ENCODE measurements at places on chromosomes 5 and 9.

- no peak for DNase-seq
Observed at GRCh38 chr9:133692364-133692985, 45.7 kb downstream of the SARDH start.

- DNase-seq = peak; percentile 31
Observed at GRCh38 chr5:72818866-72819534, 2.5 kb downstream of the TNPO1 start.

DNA sequence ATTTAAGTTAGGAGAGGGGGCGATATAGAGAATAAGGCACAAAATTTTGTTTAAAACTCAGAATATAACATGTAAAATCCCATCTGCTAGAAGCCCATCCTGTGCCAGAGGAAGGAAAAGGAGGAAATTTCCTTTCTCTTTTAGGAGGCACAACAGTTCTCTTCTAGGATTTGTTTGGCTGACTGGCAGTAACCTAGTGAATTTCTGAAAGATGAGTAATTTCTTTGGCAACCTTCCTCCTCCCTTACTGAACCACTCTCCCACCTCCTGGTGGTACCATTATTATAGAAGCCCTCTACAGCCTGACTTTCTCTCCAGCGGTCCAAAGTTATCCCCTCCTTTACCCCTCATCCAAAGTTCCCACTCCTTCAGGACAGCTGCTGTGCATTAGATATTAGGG lies 18.3 kb downstream of the MOCS2 start:
- no peak for DNase-seq

GRCh38 chr9:21967702-21968101 lies 26.5 kb downstream of the CDKN2A start:
- DNase-seq = no peak

DNA sequence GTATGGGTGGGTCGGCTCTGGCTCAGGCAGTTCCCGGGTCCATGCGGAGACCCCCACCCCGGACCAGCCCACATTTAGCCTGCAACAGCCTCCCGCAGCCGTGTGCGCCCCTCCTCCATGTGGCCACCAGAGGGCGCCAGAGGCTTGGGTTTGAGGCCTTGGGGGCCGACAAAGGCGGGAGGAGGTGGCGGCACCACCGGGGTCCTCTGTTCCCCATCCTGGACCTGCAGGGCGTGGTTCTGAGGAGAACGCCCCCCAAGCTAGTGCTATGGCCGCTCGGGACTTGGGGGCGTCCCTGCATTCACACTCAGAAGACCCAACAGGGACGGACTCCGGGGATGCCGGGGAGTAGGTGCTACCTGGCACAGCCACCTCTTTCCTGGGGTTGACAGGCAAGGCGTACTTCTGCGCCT lies 16.5 kb downstream of the ASS1 start:
- DNase-seq = peak; percentile 83

- no peak for DNase-seq
Observed at GRCh38 chr5:134794082-134794481, 35.5 kb downstream of the DDX46 start.

GRCh38 chr9:115261656-115262081 lies 143.7 kb upstream of the TNC start:
- DNase-seq = no peak

GRCh38 chr5:28729067-28729466 lies 1690.7 kb upstream of the CDH9 start:
- no peak for DNase-seq

DNA sequence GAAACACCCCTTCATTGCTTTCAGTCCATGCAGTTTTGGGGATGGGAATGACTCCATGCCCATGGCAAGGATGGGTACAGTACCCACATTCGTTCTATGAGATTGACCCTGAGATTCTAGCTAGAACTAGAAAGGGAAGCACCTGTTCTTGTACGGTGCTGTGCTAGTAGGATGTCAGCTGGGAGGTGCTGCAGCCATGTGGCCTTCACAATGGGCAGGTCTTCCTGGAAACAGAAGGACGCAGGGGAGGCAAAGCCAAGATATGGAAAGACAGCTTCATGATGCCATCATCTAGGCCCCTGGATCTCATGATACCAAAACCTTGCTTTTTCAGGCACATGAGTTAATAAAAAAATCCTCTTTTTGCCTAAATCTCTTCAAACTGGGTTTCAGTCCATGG lies 10.5 kb upstream of the FGF1 start:
- DNase-seq = no peak

- DNase-seq = no peak
Observed at GRCh38 chr9:125906893-125907292, 159.7 kb downstream of the PBX3 start.

DNA sequence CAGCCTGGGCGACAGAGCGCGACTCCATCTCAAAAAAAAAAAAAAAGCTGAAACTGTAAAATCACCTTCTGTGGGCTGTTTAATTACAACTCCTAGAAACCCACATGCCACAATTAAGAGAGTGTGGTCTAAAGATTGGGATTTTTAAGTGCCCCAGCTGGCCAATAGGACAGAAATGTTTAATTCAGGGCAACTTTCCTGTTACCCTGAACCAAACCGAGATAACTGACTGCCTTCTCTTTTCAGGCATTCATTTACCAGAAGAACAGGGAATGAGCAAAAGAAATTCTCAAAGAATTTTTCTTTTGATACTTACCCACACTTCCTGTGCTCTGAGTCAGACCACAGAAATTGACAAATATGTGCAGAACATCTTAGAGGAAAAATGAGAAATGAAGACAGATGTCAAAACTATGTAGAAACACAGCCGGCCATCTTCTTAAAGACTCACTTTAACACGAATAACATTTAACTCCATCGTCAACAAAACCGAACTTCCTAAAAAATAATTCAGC lies 221.3 kb upstream of the DAPK1 start:
- no peak for DNase-seq

- no peak for DNase-seq
Observed at GRCh38 chr9:68749579-68750159, 44.6 kb downstream of the PIP5K1B start.

DNA sequence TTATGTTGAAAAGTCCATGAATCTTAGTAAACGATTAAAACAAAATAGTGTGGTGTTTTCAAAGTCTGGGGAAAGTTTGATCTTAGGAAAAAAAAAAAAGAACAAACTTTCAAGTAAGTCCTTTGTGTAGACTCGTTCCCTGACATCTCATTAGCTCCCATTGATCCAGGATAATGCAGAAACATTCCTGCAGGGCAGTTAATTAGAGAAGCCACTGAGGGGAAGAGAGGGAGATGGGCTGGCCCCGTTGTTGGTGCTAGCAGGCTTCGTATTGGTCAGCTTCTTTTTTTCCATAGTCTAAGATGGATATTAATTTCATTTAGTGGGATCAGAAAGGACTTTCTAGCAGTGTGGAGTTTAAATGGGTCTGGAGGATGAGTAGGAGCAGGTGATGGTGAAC lies 340.2 kb downstream of the DRD1 start:
- DNase-seq = no peak

- DNase-seq = no peak
Observed at GRCh38 chr5:176153741-176154140, 84.5 kb upstream of the SIMC1 start.

- DNase-seq = no peak
Observed at GRCh38 chr9:6355728-6356127, 27.6 kb downstream of the TPD52L3 start.

DNA sequence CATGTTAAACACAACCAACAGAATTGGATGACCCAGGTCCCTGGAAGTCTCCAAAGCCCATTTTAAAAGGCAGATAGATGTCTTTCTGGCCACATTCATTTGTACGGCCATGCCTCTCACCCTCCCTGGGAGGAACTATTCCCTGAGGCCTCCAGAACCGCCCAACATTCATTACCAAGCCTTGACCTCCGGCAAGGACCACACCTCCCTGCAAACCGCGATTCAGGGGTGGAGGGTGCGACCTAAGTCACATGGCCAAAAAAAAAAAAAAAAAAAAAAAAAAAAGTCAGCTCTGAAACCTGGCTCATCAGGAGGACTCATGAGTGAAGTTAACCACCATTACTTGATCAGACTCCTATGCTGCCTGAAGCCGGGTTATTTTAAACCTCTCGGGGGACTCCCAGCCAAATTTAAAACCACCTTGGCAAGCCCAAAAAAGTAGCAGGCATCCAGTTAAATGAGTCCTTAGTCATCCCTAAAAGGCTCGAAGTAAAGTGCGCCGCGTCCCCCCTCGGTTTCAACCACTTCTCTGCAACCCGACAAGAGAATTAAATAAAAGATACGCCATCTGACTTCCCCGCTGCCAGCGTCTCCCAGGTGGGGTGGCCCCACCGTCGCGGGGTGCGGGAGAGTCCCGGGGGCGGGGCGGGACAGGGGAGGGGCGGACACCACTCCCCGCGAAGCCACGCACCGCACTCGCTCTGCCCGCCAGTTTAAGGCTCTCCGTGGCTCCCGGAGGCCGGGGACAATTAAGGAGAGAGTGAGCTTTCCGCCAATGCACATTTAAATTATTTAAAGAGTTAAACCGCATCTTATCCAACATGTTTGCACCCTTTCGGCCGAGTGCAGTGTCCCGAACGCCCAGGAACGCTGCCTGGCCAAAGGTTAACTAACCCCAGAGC lies 2.3 kb downstream of the KLF9 start:
- DNase-seq = peak; percentile 54

- no peak for DNase-seq
Observed at GRCh38 chr9:127049044-127049443, 73.4 kb downstream of the ANGPTL2 start.

- DNase-seq = no peak
Observed at GRCh38 chr5:17282283-17283120, 65.1 kb downstream of the BASP1 start.

- no peak for DNase-seq
Observed at GRCh38 chr9:35568196-35568595, 36.9 kb upstream of the TESK1 start.

- no peak for DNase-seq
Observed at GRCh38 chr9:36284226-36284625, 26.0 kb upstream of the GNE start.

GRCh38 chr5:50325237-50325832 lies 115.8 kb downstream of the EMB start:
- no peak for DNase-seq

DNA sequence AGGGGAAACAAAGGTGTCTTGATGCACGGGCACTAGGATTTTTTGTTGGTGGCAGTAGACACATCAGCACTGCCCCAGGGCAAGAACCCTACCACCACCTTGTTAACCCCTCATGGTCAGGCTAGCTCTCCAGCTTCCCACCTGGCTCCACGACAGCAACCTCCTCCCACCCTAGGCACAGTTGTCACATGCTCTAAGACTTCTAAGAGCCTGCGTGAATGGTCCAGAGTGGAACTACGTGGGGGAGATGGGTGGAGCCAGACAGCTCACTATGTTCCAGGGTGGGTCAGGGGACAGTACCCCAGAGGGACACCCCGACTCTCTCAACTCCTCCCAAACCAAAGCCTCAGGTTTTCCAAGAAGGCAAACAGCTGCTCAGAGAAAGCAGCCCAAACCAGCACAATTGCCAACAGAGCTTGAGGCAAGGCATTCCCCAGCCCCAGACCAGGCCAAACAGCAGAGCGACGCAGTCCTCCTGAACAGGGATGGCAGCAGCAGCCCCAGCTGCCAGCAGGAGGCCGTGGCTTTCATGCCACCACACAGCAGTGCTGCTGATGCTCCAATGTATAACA lies 78.0 kb downstream of the NRG2 start:
- DNase-seq = no peak

GRCh38 chr5:28678899-28679298 lies 1640.5 kb upstream of the CDH9 start:
- DNase-seq = no peak

GRCh38 chr5:36897616-36898015 lies 21.0 kb downstream of the NIPBL start:
- DNase-seq = no peak

GRCh38 chr5:14244721-14245120 lies 101.6 kb downstream of the TRIO start:
- DNase-seq = no peak

DNA sequence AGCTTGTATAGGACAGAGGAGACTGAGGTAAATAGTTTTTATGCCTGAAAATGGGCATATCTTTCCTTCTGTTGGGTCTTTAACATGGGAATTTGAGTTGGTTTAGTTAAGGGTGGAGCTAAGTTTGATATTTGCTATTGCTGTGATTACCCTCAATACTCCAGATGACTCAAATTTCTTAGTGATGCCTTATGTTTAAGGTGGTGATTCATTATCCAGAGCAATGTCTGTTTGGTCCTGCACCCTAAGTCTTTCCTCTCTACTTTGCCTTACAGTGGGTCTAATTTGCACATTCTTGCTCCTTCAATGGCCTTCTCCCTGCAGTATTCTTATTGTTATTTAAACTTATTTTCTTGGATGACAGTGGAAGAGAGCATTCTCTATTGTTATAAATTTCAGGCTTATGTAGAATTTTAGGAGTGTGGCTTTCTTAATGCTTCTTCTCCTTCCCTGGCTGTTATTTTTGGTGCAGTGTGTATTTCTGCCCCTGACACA lies 312.9 kb upstream of the RPS23 start:
- no peak for DNase-seq

- no peak for DNase-seq
Observed at GRCh38 chr9:8014997-8015682, 215.6 kb upstream of the DMAC1 start.

GRCh38 chr9:100190339-100190738 lies 91.3 kb downstream of the INVS start:
- no peak for DNase-seq

DNA sequence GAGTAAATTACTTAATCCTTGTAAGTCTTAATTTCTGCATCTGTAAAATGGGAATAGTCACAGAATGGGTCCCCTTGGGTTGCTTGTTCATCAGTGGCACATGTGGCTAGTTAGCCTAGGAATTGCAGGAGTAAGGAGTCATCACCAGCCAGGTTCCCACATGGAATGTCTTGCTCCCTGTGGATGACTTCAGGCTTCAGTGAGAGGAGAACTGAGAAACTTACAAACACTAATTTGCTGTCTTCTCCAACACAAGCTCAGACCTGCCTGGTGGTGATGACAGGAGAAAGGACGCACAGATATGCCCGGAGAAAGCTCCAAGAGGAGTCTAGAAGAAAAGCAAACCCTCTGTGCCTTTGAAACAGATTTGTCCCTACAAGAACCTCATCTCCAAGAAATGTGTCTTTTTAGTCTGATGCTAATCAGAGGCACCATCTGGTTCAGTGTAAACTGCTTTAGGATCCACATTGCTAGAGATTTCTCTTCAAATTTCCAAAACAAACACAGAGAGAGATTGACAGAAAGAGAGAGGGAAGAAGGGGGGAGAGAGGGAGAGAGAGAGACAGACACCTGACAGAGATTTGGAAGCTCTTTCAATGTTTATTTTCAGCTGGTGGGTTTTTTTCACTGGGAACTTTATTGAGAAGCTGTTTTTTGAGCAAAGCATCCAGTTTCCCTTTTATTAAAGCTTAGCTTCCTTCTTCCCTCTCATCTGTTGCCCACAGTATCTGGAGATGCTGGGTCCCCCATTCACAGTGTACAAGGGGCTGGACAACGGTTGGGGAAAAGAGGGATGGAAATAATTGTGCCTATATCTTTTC lies 128.3 kb downstream of the DOCK2 start:
- DNase-seq = no peak

GRCh38 chr5:130965360-130965759 lies 199.7 kb downstream of the HINT1 start:
- no peak for DNase-seq

GRCh38 chr5:146880966-146881365 lies 2.4 kb upstream of the PPP2R2B start:
- DNase-seq = no peak
